Spinal cord (tissue), 10 donors: ENCODE measurements at places on chromosomes 12 and 14. TPM values are rescaled to one million over a fixed set of nuclear protein-coding genes. Genes with fewer than 3 reads are reported as not detected.
A peak's percentile ranks its signal among the peaks of the same experiment; 100 is the strongest.

GRCh38 chr12:113190761-113191160, 5.2 kb downstream of the RITA1 start:
- DNase-seq: peak; percentile 45

Gene OR6C2
- total RNA-seq: not detected

DNA sequence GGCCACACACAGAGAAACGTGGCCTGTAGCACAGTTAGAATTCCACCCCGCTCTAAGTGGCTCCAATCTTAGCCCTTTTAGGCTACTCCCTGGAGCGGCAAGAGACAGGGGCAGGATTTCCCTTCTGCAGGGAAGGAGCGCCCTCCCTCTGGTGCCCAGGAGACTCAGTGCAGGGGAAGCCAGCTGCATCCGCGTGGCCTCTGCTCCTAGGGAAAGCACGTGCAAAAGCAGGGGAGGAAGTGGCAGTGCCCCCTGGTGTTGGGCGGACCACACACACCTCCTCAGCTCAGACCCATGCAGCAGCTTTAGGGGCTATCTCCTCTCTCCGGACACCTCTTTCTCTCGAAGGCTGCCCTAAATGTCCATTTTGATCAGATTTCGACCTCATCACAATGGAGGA, 50.0 kb downstream of the SPRING1 start:
- peak; percentile 22 for DNase-seq

GRCh38 chr12:63308671-63309070, 157.7 kb upstream of the AVPR1A start:
- DNase-seq: no peak

DNA sequence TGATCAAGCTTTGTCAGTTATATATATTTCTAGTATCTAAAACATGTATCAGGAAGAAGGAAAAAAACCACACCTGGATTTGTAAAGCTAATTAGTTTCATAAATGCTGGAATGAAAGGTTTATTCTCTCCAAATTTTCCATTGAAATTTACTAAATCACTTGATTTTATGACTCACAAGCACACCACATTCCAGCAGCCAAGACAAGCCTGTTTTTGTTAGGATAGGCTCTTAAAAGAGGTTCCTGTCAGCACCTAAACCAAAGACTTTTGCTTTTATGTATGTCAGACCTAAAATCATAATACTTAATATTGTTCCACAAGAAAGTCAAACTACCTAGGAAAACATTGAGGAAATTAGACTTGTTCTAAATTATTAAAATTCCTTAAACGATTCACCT, 85.3 kb upstream of the PAWR start:
- no peak for DNase-seq

GRCh38 chr12:65259501-65259900, 19.0 kb upstream of the MSRB3 start:
- DNase-seq: no peak

DNA sequence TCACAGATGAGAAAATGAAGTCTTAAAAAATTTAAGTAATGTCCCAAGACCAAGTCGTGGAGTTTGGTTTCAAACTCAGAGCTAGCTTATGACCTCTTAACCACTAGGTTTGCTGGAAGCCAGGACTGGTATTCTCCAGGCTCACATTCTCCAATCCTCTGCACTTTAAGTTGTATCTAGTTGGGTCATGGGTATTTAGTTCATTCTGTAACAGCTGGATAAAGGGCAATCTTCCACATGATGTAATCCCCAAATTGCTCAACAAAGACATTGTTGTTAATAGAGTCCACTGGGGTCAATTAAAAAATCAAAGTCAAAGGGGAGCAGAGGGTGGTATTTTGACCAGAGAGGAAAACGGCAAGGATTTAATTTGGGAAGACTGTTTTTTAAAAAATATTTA, 17.8 kb upstream of the GAS2L3 start:
- DNase-seq: no peak

DNA sequence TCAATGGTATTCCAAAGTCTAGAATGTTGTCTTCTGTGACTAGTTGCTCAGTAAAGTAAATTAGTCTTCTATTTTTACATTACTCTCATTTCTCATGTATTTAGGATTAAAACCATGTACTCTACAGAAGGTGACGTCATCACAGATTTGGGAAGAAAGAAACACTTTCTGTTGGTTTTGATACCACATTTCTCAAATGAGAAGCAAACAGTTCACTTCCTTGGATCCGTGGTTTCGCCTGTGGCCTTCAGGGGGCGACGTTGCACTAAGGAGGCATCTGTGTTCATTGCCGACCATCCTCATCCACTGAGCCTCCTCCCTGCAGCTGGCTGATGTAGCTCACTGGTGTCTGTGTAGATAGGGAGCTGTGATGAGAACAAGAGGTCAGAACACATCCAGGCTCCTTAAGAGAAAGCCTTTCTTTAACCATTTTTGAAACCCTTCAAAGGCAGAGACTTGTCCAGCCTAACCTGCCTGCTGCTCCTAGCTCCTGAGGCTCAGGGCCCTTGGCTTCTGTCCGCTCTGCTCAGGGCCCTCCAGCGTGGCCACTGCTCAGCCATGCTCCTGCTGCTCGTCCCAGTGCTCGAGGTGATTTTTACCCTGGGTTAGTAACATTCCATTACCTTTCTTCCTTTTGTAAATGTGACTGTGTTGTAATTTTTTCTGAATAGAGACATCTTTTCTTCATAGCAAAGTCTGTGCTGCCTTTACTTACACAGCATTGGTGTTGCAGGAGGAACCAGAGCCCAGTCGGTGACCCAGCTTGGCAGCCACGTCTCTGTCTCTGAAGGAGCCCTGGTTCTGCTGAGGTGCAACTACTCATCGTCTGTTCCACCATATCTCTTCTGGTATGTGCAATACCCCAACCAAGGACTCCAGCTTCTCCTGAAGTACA, 220.6 kb upstream of the OR4E1 start:
- no peak for DNase-seq

DNA sequence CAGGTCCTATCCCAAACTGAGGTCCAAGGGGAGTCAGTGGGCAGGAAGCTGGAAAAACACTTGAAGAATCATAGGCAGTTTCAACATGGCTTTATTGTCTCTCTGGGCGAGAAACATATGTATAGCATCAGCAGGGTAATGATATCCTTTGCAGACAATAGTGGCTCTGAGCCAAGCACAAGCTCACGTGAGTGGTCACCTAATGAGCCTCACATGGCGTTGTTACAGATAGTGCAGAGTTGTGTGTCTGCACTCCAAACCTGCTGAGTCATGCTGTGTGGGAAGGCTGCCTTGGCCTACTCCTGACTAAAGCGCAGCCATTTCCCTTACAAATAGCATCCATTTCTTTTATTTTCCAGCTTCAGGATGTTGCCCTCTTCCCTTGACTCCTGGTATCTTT, 105.2 kb upstream of the SYT1 start:
- DNase-seq: no peak

GRCh38 chr12:6550294-6551062, 5.4 kb downstream of the IFFO1 start:
- DNase-seq: no peak

Gene KRT83
- not detected for total RNA-seq

Gene BHLHE41
- 15.3 TPM for total RNA-seq

DNA sequence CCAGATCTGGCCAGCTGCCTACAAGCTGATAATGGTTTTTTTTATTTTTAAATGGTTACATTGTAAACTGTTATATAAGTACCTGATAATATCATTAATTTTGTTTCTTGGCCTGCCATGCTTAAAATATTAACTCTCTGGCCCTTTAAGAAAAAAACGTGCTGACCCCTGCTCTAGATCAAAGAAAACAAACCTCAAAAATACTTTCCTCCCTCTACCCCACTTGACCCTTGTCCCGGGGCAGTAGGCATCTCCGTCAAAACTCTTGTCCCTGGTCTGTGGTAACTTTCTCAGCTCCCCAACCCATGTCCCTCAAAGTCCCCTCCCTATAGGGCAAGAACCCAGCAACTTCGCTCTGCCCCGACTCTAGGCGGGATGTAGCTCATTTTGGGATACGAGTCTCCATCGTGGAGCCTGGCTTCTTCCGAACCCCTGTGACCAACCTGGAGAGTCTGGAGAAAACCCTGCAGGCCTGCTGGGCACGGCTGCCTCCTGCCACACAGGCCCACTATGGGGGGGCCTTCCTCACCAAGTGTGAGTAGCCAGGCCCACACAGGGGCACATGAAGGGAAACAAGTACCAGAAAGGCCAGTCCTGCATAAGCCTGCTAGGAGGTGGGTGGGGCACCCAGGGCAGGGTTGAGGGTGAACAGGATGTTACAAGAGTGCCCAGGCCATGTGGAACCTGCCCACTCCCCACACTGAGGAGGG, 3.5 kb downstream of the RDH5 start:
- no peak for DNase-seq

DNA sequence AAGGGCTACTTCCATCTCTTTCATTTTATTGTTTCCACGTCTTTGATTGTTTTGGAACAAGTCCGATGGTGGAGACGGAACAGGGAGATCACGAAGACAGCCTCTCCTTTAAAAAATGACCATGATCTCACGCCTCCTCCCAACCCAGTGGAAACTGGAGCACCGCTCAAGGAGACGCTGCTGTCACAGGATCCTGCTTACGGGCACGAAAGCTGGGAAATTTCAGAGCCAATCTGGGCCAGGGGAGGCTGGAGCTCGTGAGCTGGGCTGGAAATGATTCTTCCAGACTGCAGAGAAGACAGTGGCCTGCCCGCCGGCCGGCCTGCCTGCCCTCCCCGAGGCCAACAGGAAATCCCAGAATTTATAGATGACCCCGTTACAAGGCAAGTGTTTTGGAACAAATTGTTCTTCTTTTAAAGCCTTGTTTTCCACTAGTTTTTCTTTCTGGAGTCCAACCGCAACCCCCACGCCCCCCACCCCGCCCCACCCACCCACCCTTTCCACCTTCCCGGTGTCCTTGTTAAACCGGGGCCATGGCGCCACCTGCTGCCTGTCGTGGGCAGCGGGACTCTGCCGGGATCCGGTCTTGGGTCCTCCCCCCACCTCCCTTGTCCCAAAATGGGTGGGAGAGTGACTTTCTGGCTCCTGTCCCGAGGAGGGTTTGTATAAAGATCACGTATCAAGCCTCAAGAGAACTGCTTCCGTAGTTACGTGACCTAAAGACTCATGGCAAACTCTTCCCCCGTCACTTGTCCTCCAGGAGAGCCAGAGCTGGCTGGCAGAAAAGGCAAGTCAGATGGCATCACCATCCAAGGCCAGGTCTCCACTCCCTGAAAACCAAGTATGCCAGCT, 40.3 kb downstream of the MAP1LC3B2 start:
- DNase-seq: peak; percentile 80

DNA sequence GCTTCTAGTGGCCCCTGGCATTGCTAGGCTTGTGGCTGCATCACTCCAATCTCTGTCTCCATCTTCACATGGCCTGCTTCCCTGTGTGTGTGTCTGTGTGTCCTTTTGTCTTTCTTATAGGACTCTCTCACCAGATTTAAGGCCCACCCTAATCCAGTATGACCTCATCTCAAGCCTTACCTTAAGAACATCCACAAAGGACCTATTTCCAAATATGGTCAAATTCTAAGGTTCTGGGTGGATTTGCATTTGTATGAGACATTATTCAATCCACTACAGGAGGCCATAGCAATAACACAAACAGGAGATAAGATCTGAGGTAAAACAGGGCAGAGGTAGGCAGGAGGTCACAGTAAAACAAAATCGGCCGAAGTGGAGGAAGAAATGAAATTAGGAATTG, 375.9 kb downstream of the BTG1 start:
- DNase-seq: no peak

DNA sequence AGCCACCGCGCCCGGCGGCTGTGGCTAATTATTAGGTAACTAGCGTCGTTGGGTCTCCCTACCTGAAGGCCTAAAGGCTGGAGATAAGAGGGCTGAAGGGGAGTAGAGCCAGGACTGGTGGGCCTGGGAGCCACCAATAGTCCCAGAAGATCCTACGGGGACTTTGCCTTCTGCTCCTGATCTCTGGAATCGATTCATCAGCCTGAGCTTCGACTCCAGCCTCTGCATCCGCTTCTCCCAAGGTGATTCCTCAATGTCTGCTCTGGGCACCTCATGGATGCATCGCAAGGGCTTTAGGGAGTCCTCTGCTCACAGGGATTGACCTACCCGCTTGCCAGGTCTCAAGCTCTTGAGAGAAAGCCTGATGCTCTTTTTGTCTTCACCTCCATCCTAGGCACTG, 14.7 kb upstream of the KDM2B start:
- DNase-seq: no peak

Gene HOXC11
- total RNA-seq: not detected

- no peak for DNase-seq
Measured at GRCh38 chr14:36449903-36450302, 70.1 kb downstream of the NKX2-1 start.

DNA sequence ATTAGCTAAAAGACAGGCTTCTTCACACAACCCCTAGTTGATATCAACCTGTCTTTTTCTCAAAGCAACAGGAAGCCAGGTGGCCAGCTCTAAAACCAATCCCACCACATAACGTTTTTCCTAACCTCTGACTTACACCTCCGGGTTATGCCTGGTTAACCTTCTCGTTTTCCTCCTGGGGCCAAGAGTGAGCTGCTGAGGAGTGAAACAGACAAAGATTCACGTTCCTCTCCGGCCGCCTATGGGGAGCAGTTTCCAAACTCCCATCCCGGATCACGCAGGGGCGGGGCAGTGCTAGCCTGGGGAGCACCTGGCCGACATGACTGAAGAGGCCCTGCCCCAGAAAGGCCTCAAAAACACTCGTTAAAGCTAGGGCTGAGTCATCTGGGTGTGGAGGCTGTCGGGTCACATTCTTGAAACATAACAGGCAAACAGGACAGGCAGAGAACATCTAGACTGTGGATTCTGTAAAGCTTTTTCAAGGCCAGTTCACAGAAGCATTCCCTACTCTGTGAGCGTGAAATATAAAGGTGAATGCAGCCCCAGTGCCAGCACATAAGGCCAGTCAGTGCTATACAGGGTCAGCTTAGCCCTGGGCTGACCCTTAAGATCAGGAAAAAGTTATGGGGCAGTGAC, 25.9 kb upstream of the LGALS3 start:
- DNase-seq: no peak

DNA sequence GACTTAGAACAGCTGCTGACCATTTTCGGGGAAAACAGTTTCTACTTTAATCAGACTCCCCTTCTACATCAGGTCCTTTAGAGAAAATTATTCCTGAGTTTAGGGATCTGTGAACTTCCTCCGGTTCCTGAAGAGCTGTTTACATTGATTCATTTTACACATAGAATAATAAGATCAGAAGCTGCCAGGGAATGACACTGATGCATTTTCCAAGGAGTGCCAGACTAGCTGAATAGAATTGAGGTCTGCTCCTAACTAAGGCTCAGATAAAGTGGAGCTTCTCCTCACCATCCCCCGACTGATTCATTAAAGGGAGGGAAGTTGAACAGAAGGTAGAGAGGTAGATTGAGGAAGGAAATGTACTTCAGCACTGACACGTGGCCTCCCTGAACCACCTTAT, 41.9 kb upstream of the PSMA6 start:
- DNase-seq: no peak

Gene AICDA
- total RNA-seq: 0.11 TPM

DNA sequence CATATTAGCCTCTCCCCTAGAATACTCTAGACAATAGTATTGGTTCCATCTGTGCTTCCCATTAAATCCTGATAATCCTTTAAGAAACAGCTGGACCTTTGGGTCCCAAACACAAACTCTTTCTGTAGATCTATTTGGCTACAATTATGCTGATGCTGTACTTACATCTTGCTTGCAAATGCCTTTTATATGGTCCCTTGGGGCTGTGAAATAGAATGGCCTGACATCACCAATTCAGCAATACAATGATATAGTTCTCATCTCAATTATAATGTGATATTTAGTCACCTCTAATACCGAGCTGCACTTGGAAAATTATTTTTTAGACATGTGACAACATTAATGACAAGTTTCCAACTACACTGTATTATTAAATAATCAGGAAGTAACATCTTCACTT, 261.5 kb downstream of the SOX5 start:
- no peak for DNase-seq
